ENCODE measurements at places on chromosomes 4 and X.

GRCh38 chr4:143186212-143186611, 1.5 kb downstream of the USP38 start:
- DNase-seq = no peak

GRCh38 chrX:104359124-104359523, 104.4 kb upstream of the ESX1 start:
- DNase-seq = no peak

- no peak for DNase-seq
Observed at GRCh38 chr4:162791226-162791625, 375.5 kb downstream of the NAF1 start.

DNA sequence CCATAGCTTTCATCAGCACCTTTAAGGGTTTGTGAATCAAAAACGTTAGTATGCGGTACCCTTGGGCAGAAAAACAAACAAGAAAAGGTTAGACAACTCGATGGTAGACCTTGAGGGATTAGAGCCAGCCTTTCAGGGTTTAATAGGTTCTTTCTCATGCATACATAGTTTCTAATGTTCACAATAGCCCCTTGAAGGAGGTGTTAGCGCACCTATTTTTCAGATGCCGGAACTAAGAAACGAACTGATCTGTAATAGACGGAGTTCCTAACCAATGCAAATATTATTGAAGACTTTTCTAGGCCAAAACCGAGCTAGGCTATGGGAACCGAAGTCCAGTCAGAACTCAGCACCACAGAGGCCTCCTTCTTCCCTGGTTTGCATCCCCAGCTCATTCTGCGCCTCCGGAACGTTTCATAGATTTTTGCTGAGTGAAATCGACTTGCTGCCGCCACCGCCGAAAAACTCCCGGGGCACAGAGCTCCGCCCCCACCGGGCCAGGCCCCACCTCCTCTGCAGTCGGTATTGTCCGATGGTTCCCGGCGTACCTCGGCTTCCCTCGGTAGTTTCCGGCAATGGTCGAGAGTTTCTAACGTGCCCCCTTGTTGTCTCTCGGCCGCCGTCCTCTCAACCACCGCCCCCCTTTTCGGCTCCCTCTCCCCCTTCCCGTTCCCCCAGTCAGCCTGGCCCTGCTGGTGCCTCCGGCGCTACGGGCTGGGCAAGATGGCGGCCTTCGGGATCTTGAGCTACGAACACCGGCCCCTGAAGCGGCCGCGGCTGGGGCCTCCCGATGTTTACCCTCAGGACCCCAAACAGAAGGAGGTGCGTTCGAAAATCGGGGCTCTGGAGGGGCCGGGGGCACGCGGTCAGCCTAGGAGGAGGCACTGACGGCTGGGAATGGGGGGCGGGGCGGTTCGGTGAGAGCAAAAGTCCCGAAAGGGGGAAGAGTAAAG, at the start of gene MED12:
Gene MED12 (plus strand): TSS at position 565 of the 953 bp plus-strand sequence. CDS start 159 bp downstream, at position 724.
- DNase-seq = peak; percentile 80

- DNase-seq = no peak
Observed at GRCh38 chr4:184328022-184328736, 110.5 kb upstream of the ENPP6 start.

GRCh38 chrX:66633541-66633940, 5.3 kb downstream of the EDA2R start:
- DNase-seq = no peak

DNA sequence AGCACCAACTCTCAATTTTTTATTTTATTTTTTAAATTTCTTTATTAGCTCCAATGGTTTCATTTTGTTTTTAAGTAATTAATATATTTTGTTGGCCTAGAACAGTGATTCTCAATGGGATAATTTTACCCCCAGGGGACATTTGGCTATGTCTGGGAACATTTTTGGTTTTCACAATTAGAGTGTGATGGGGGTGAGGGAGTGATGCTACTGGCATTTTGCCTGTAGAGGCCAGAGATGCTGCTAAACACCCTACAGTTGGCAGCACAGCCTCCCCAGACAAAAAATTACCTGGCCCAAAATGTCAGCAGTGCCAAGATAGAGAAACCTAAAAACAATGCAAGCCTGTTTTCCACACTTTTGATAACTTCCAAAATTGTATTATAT, 64.6 kb downstream of the HHIP start:
- DNase-seq = no peak

GRCh38 chr4:184684491-184685189, 35.1 kb downstream of the PRIMPOL start:
- no peak for DNase-seq

Measured in stimulated activated CD8-positive, alpha-beta memory T cell treated with anti-CD3 and anti-CD28 coated beads, Interleukin-4, amount 100 ng/mL, for 24 hours (primary cell).